ENCODE measurements at places on chromosomes 4 and X.
A peak's percentile ranks its signal among the peaks of the same experiment; 100 is the strongest.

GRCh38 chr4:120725639-120726580, 196.6 kb downstream of the PRDM5 start:
- DNase-seq = no peak

GRCh38 chrX:8033175-8033574, 106.0 kb upstream of the PNPLA4 start:
- DNase-seq = no peak

- no peak for DNase-seq
Measured at GRCh38 chr4:38671592-38671940, 7.6 kb downstream of the KLF3 start.

DNA sequence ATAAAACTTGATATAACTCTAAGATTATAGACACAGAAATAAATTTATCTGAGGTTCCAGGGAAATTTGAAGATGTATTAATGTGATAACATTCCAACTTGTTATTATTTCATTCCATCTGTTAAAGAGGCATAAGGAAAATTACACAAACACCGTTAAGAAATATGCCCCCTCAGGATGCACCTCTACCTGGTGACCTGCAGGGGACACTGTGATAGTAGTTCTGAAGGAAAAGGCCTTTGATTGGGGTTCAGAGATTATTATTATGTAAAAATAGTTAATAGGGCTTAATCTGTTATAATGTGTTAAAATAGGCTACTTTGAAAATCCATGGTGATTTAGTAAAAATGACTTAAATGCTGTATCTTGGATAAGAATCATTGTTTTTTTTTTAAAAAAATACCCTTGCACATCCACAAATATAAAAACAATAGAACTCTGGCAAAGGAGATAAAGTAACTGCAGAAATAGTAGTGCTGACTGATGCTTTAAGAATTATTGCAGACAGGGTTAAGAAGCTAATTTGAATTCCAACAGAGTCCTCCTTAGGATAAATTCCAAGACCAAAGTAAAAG, 6.1 kb upstream of the ABRAXAS1 start:
- DNase-seq = peak; percentile 15

- no peak for DNase-seq
Measured at GRCh38 chrX:30787012-30787411, 102.0 kb downstream of the TAB3 start.

DNA sequence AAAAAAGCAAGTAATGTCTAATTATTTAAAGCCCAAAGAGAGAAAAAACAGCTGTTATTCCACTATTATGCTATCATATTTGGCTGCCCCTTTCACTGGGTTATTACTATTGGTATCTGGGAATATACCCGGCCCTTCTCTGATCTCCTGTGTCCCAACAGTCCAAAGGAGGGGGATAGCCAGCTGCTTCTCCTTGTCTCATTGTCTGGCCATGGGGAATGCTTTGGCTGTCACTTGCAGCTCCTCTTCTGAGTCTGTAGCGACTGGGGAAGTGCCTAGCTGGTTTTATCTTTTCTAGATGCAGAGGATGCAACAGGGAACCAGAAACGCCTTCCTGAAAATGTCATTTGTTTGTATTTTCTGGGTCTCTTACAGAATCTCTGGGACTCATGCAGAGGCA, 33.9 kb downstream of the MGARP start:
- no peak for DNase-seq

DNA sequence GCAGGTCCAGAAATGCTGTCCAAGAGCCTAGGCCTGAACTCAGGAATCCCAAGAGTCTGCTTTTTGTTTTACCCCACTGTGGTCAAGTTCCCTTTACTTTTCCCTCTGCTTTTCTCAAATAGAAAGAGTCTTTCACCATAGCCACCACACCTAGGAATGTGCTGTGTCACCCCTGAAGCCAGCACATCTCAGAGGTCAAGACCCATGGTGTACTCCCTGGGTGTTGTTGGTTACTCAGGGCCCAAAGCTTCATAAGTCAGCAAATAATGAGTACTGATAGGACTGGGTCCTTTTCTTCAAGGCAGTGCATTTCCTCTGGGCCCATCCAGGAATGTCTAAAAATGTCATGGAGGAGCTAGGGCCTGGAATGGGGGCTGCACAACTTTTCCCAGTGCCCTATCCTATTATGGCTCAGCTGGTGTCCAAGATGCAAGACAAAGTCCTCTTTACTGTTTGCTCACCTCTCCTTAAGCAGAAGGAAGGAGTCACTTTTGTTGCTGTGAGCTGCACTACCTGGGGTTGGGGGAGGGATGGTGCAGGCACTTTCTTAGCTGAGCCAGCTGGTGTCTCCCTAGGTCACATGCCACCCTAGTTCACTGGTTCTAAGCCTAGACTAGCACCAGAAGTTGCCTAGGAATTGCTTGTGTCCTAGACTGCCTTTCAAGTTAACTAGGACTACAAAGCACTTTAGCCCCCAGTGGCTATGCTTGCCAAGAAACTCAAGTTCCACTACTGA, 62.4 kb upstream of the RXFP1 start:
- DNase-seq = no peak

DNA sequence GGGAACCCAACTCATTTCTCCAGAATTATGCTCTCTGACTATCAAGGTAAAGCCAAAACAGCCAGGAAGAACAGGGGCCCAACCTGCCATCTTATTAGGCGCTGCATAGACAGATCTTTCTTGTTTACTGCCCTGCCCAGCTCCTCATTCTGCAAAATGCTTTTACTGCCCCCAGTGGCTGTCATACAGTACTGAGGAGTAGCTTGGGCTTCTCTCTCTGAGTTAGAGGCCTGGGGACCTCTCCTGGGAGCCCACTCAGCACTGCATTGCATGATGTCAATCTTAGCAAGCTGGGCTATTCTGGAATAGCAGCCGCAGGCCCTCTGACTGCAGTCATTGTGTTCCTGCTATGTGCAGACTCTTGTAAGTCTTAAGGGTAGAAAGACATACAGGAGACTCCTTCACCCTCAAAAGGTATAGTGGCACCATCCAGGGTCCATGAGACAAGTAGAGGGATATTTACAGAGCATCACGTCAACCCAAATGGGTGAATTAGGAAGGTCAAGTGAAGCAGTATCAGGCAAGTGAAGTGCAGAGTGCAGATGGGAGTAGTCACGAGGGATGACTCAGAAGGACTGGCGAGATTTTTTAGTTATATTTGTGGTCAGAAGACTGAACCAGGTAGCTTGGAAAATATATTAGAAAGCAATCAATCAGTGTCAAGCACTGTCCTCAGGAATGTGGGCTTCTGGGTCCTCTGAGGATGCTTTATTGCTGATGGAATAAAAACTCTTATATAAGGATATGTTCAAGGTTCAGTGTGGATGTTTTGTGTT, 294.1 kb upstream of the SFRP2 start:
- DNase-seq = peak; percentile 59

DNA sequence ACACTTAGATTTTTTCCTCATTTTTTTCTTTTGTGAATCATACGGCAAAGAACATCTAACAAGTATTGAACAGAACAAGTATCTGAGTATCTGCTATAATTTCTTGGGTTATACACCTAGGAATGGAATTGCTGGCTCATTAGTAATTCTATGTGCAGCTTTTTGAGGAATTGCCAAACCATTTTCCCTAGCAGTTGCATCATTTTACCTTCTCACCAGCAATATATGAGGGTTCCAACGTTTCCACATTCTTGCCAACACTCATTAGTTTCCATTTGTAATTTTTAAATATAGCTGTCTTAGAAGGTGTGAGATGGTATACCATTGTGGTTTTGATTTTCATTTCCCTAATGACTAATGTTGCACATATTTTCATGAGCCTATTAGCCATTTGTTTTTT, 41.1 kb upstream of the DCAF8L1 start:
- DNase-seq = peak; percentile 0

DNA sequence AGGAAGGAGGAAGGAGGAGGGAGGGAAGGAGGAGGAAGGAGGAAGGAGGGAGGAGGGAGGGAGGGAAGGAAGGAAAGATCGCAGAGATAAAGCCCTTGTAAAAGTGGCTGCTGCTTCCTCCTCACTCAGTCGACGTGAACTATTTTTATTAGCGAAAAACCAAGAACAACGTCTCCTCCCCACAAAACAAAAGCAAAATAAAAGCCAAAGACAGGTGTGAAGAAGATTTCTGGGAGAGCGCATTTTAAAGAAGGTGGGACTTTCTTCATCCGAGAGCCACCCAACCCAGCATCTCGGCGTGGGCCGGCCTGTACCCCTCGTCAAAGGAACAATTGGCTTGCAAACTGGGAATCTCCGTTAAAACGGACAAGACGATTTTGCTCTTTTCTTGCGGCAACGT, 40.7 kb upstream of the ASMTL start:
- no peak for DNase-seq

- peak; percentile 46 for DNase-seq
Measured at GRCh38 chrX:100625985-100626491, 10.6 kb downstream of the TSPAN6 start.

GRCh38 chrX:57902633-57903032, 7.6 kb downstream of the ZXDA start:
- DNase-seq = no peak

DNA sequence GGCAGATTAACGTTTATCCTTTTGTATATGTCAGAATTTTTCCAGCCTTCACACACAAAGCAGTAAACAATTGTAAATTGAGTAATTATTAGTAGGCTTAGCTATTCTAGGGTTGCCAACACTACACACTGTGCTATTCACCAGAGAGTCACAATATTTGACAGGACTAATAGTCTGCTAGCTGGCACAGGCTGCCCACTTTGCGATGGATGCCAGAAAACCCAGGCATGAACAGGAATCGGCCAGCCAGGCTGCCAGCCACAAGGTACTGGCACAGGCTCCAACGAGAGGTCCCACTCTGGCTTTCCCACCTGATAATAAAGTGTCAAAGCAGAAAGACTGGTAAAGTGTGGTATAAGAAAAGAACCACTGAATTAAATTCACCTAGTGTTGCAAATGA, 94.8 kb downstream of the TET2 start:
- no peak for DNase-seq

- no peak for DNase-seq
Measured at GRCh38 chr4:52904421-52904820, 42.3 kb downstream of the RASL11B start.
